ENCODE measurements at places on chromosomes 7 and 10. TPM values are rescaled to one million over a fixed set of nuclear protein-coding genes. Genes with fewer than 3 reads are reported as not detected.

- no peak for DNase-seq
Measured at GRCh38 chr7:22194658-22195273, 162.2 kb downstream of the RAPGEF5 start.

Gene CYP17A1
- total RNA-seq = not detected

GRCh38 chr10:73655990-73656298, at the start of gene SYNPO2L:
SYNPO2L (minus strand) TSS chr10:73656029; CDS start chr10:73655922, 107 bp downstream.
- DNase-seq = no peak

DNA sequence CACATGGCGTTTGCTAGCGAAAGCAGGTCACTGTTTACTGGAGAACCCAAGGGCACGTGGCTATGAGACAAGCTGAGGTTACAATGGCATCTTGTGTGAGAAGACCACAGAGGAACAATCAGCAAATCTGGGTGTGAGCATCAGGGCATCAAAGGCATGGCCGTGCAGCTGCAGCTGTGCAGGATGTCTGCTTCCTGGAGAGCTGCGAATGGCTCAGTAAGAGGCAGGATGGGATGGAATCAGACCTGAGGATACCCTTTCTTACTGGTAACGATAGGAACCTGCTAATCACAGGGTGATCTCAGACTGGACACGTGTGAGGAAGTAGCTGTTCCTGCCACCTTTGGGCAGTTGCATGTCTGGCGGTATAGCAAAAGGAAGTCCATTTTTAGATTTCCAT, 119.5 kb downstream of the RNF216 start:
- DNase-seq = no peak

GRCh38 chr10:119737823-119738222, 12.0 kb downstream of the INPP5F start:
- DNase-seq = no peak

Gene IL6
- total RNA-seq = 20.6 TPM

Measured in omental fat pad (tissue), 4 donors.